ENCODE measurements at places on chromosomes 13 and 19.

GRCh38 chr13:76289558-76289957, 596.6 kb downstream of the KCTD12 start:
- no peak for DNase-seq

- DNase-seq: no peak
These were observed 11.2 kb upstream of the AKAP8 start for GRCh38 chr19:15390814-15391213.

DNA sequence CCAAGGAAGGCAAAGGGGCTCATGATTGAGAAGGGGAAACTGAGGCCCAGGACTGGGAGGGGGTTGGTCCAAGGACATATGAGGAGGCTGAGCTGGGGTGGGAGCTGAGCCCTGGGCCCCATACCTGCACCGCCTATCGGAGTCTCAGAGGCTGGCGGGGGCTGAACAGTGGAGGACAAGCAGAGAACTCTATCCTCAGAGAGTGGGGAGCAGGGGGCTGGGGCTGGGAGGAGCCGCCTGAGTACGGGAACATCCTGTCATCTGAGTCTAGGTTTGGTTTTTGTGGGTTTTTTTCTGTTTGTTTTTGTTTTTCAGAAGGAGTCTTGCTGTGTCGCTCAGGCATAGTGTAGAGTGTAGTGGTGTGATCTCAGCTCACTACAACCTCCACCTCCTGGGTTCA, 6.2 kb downstream of the ARRDC2 start:
- DNase-seq: no peak

GRCh38 chr13:23144431-23144830, 36.3 kb upstream of the SGCG start:
- DNase-seq: no peak

GRCh38 chr13:64052521-64052920, 2636.9 kb upstream of the PCDH20 start:
- DNase-seq: no peak

DNA sequence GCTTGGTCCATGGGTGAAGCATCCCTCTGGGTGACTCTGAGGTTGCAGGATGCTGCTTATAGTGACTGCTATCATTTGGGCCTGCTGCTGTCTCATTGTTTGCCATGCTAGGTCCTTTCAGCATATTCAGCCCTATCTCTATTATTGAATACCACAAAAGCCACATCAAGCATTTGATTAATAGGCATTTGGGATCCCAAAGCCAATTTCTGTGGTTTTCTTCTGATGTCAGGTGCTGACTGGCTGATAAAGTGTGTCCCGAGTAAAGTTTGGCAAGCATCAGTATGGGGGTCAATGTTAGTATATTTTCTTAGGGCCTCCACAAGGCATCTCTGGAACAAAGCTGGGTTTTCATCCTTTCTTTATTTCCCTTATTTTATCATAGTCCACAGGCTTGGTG, 204.6 kb downstream of the NBEA start:
- no peak for DNase-seq

DNA sequence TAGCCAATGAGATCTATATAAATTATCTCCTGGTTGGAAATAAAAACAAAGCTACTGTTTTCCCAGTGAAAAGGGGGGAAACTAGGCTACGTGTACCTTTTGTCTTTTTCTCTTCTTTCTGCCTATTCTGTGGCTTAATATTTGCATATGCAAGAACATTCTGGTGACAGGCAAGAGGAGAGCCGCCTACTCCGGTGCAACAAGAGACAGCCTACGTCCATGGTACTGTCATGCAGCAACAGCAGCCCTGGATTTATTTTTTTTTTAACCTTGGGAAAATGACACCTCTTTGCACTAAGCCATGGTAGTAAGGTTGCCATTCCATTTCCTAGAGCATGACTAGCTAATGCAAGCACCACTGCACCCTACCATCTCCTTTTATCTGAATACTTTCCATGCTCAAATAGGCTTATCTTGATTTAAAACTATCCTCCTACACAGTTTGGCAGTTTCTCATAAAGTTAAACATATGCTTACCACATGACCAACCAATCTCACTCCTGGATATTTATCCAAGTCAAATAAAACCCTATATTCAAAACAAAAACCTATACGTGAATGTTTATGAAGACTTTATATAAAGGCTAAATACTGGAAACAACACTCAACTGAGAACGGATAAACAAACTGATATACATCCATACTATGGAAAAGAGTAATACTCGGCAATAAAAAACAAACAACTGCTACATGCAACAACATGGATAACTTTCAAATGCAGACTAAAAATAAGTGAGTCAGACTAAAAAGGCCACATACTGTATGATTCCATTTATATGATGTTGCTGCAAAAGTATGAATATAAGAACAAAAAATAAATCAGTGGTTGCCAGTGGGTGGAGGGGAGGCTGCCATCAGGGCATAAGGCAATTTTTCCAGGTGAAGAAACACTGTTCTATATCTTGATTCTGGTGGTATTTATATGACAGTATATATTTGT, 17.3 kb downstream of the NUFIP1 start:
- DNase-seq: no peak

DNA sequence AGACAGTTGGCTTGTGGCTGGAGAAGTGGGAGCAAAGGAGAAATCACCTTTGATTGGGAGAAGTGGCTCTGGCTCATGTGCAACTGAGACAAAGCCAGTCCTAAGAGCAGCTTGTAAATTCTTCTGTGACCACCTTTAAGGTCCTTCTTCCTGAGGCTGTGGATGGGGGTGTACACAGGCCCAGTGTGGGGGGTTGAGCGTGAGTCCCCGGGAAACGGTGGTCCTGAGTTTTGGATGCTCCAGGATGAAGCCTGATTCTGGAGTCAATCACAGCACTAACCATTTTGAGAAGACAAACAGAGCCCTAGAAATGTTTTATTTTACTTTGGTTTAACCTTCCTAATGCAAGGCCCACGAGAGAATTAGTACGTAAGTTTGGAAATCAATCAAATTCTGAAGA, 3.9 kb upstream of the CEBPA start:
- DNase-seq: no peak

- DNase-seq: no peak
These were observed 16.1 kb downstream of the CEACAM6 start for GRCh38 chr19:41771410-41771809.

- DNase-seq: no peak
These were observed 7.5 kb downstream of the TEX29 start for GRCh38 chr13:111327730-111328573.

- DNase-seq: no peak
These were observed 98.1 kb upstream of the SLITRK1 start for GRCh38 chr13:83980331-83980730.

- no peak for DNase-seq
These were observed 178.8 kb upstream of the RFC3 start for GRCh38 chr13:33639158-33639557.
